ENCODE measurements at places on chromosomes 13 and 19. TPM values are rescaled to one million over a fixed set of nuclear protein-coding genes. Genes with fewer than 3 reads are reported as not detected.

GRCh38 chr19:41753936-41754529 is 1.3 kb upstream of the CEACAM6 start:
- DNase-seq = no peak

- no peak for DNase-seq
Measured at GRCh38 chr13:40060296-40061007, 405.0 kb downstream of the COG6 start.

DNA sequence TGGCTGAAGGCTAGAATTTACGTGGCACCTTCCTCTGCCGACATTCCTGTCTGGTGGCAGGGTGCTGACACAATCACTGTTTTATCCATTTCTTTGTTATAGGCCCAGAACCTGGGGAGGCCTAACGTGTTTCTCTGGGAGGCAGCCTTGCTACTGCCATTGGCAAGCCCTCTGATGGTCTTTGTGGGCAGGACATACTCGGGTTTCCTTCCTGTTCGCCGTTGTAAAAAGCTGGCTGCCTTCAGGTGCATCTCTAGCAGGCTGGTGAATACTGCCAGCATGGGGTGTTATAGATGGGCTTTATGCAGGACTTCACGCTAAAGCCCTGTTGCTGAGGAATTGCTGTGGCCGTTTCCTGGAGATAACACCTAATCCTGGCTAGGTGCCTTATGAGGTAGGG is 28.1 kb downstream of the B3GLCT start:
- no peak for DNase-seq

GRCh38 chr13:75947448-75947847 is 311.3 kb downstream of the LMO7 start:
- no peak for DNase-seq

- DNase-seq = no peak
Measured at GRCh38 chr19:18167975-18168645, 5.5 kb upstream of the IFI30 start.

DNA sequence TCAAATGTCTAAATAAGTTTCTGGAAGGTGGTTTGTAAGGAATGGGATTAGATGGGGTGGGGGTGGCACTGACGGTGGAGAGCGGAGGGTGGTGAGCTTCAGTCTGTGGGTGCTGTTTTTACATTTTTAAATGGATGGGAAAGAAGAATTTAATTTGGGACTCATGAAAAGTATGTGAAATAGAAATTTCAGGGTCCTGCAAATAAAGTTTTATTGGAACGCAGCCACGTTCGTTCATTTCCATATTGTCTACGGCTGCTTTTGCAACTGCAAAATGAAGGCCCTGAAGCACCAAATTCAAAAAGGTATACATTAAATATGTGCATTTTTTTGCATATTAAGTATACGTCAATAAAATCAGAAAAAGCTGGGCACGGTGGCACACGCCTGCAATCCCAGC is 9.9 kb downstream of the KANK2 start:
- DNase-seq = no peak

- no peak for DNase-seq
Measured at GRCh38 chr19:5083547-5083965, 114.6 kb downstream of the KDM4B start.

GRCh38 chr13:22187329-22187728 is 516.5 kb downstream of the FGF9 start:
- DNase-seq = no peak

DNA sequence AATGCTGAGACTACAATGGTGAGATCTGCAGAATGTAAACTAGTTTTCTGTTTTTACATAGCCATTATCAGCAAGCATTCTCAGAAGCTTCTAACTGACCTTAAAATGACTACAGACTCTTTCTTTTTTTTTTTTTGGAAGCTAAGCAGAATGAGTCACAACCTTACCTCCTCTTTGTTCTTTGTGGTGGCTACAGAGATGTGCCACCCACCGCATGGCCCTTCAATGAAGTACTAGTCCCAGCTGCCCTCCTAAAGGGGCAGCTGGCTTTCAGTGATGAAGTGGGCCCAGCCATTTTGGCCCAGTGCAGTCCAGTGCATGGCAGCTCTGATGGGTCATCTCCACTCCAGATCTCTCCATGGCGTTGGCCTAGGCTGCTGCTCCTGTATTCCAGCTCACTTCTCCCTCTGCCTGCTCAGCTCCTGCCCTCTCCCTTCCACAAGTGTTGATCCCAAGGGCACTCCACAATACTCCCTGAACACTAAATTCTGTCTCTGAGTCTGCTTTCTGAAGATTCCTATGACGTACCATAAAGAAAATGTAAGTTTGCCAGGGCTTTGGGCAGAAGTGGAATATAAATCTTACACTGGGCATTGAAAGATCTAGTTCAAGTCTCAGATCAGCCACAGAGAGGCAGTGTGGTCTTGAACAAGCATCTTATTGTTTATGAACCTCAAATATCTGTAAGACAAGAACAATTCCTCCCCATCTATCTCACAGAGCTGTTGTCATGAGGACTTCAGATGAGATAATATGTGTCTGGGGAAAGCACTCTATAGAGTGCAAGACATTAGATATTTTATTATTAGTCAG is 85.6 kb downstream of the RXFP2 start:
- DNase-seq = no peak

- no peak for DNase-seq
Measured at GRCh38 chr13:49784886-49785570, 7.5 kb downstream of the KPNA3 start.

- no peak for DNase-seq
Measured at GRCh38 chr13:53873558-53873957, 844.9 kb downstream of the OLFM4 start.

DNA sequence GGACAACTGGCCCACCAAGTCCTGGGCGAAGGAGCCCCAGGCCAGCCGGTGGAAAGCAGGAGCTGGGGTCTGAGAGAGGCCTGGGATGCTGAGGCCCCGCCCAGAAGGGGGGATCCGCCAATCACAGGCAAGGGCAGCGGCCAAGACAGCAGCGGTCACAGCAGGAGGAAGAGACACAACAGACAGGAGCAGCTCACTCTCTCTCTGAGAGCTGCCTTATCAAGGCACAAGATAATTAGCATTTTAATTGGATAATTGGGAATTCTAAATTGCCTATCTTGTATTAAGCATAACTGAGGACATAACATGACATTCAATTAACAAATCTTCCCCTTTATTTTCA is 46.2 kb downstream of the CEBPG start:
- no peak for DNase-seq

GRCh38 chr19:20664901-20665781 is 3.8 kb upstream of the ZNF626 start:
- no peak for DNase-seq

DNA sequence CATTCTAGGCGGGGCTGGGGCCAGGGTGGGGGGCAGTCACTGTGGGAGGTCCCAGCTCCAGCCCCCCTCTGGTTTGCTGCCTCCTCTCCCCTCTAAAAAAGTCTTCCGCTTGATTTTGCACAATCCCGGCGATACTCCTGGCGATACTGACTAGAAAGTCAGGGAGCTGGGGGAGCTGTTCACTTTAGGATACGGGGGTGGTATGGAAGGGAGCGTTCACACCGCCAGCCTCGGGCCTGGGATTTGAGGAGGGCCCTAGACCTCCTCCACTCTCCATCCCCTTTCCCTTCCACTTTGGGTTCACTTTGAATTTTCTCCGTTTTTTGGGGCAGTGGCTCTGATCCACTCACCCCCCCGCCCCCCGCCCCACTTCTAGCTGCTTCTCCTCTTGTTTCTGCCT is 35.0 kb downstream of the KEAP1 start:
- no peak for DNase-seq

DNA sequence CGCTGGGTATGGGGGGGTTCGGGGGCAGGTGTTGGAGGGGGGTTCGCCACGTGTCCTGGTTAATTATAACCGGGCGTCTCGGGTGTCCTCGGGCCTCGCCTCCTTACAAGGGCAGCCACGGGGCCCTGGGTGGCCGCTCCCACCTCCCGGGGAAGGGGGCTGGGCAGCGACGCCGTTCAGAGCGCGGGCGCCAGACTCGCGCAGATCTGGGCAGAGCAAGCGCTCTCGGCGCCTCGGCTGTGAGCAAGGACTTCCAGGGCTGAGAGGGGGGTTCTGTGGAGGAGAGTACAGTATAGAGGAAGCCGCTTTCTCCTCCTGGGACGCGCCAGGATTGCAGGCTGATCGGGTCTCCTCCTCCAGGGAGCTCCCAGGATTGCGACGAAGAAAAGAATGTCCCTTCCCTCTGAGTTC is 1.0 kb upstream of the CKM start:
- DNase-seq = no peak

GRCh38 chr19:45864629-45865082 is 530 bp downstream of the FOXA3 start:
- no peak for DNase-seq

DNA sequence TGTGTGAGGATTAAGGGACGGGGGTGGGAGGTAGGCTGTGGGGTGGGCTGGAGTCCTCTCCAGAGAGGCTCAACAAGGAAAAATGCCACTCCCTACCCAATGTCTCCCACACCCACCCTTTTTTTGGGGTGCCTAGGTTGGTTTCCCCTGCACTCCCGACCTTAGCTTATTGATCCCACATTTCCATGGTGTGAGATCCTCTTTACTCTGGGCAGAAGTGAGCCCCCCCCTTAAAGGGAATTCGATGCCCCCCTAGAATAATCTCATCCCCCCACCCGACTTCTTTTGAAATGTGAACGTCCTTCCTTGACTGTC is 5.5 kb downstream of the FOSB start:
- DNase-seq = no peak

DNA sequence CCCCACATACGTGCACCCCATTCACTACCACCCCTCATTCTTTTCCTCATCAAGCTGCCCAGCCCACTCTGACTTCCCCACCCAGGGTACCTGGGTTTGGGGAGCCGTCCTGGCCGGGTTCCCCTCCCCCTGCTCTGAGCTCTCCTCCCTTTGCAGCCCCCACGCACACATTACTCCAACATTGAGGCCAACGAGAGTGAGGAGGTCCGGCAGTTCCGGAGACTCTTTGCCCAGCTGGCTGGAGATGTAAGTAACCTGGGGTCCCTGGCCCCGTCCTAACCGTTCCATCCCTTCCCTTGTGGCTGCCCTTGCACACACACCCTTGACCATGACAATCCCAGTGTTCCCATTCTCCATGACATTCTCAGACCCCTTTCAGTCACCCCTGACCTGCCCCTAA is 2.6 kb downstream of the CAPNS1 start:
- no peak for DNase-seq

DNA sequence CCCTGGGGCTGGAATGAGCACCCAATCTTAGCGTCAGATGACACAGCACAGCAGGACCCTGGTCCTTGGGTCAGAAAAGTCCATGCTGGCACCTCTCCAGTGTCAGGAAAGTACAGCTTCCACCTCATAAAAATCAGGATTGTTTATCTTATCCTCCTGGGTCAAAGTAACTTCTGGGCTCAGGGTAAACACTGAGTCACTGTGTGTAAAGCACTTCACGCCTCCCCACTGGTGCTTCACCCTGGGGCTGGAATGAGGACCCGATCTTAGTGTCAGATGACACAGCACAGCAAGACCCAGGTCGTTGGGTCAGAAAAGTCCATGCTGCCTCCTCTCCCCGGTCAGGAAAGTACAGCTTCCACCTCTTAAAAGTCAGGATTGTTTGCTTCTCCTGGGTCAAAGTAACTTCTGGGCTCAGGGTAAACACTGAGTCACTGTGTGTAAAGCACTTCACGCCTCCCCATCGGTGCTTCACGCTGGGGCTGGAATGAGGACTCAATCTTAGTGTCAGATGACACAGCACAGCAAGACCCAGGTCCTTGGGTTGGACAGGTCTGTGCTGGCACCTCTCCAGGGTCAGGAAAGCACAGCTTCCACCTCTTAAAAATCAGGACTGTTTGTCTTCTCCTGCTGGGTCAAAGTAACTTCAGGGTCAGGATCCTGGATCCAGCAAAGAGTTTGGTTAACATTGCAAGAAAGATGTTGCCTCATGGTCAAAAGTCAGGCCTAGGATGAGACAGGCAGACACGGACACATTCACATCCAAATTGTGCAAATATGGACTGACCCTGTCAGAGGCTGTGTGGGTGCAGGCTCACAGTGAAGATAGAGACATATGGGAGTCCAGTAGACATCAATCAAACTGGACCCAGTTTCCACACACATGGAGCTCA is 39.2 kb upstream of the CYP2A7 start:
- DNase-seq = no peak

GRCh38 chr13:20227288-20227687 is 4.8 kb downstream of the GJB6 start:
- DNase-seq = no peak

KIR2DL4 gene
- not detected for polyA plus RNA-seq

SAMD4B gene
- polyA plus RNA-seq = 128 TPM

WDR83 gene
- polyA plus RNA-seq = 23.4 TPM

HCN2 gene
- 0.28 TPM for polyA plus RNA-seq

SIAH3 gene
- 0.81 TPM for polyA plus RNA-seq

SIGLEC7 gene
- polyA plus RNA-seq = 0.52 TPM

ACP7 gene
- polyA plus RNA-seq = 0.46 TPM

ZNF135 gene
- polyA plus RNA-seq = 30.5 TPM

KLK8 gene
- 2.5 TPM for polyA plus RNA-seq

SIGLEC5 gene
- 0.33 TPM for polyA plus RNA-seq

CABP5 gene
- not detected for polyA plus RNA-seq

CGB1 gene
- polyA plus RNA-seq = not detected

SRRM5 gene
- 0.35 TPM for polyA plus RNA-seq

KRTDAP gene
- 1.2 TPM for polyA plus RNA-seq

SBSN gene
- 0.24 TPM for polyA plus RNA-seq
